ENCODE measurements at places on chromosomes 12 and 14.
A peak's percentile ranks its signal among the peaks of the same experiment; 100 is the strongest.

DNA sequence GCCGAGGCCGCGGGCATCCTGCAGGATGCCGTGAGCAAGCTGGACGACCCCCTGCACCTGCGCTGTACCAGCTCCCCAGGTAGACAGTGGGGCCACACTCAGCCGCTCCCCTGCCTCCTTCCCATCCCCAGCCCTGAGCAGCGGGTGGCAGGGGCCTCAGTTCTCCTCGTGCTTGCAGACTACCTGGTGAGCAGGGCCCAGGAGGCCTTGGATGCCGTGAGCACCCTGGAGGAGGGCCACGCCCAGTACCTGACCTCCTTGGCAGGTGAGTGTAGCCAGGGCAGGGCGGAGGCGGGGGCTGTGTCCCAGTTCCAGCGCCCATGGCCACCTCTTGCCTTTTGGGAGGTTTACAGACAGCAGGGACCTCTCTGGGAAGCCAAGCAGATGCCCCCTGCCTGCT lies 22.9 kb downstream of the HIP1R start:
- DNase-seq: no peak

- no peak for DNase-seq
Measured at GRCh38 chr14:72649603-72650227, 244.2 kb downstream of the DPF3 start.

DNA sequence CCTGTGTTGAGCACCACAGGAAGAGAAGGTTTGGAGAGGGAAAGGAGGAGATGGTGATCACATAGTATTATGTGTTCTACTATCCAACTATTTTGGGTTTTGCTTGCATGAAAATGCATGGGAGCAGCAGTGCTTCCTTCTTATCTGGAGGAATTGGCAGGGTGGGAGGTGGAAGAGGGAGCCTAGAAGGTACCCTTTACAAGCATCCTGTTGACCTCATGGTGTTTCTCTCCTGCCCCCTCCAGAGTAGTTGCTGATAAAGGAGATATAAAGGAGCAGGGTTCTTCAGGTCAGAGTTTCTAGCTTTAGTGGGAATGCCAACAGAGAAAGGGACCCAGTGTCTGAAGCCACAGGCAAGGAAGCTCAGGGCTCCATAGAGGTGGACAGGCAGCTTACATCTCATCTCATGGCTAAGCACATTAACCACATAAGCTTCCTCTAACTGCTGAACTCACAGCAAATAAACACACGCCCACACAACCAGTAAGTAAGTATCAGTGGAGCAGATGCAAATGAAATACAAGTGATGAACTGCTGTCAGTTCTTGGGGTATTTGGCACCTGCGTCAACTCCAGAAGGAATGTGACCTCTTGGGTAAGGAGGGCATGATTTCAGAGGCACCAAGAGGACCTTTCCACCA lies 174.2 kb upstream of the SLC38A2 start:
- DNase-seq: peak; percentile 7

- DNase-seq: no peak
Measured at GRCh38 chr12:46764005-46764404, 61.8 kb downstream of the SLC38A4 start.

DNA sequence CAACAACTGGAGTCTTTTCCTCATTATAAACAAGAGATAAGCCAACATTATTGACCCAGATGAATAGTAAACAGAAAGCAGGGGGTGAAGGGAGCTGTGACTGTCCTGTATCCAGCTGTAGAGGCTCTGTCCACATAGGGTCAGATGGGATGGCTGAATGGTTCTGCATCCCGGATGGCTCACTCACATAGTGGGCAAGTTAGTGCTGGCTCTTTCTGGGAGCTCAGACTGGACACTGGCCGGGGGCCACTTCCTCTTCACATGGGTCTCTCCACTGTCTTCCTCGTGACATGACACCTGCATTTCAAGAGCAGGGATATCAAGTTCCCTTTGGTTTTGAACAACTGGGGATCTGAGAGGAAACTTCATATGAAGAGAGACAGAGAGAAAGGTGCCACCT lies 969.6 kb upstream of the TMEM132C start:
- DNase-seq: no peak

- DNase-seq: no peak
Measured at GRCh38 chr14:75426332-75427125, 1.3 kb upstream of the JDP2 start.

DNA sequence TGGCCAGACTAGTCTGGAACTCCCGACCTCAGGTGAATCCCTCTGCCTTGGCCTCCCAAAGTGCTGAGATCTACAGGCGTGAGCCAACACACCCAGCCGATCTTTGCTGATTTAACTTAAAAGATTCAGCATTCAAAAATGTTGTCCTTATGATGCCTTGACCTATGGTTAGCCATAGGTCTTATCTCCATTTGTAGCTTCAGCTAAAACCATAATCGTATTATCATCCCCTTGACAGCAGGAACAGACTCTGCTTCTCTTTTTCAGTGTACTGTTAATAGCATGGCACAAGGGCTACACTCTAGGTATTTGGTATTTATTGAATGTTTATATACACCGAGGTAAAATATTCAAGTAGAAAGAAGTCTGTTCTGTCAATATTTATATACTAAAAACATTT lies 15.3 kb downstream of the CCDC62 start:
- no peak for DNase-seq

- no peak for DNase-seq
Measured at GRCh38 chr14:79332504-79333197, 878.7 kb downstream of the DIO2 start.

DNA sequence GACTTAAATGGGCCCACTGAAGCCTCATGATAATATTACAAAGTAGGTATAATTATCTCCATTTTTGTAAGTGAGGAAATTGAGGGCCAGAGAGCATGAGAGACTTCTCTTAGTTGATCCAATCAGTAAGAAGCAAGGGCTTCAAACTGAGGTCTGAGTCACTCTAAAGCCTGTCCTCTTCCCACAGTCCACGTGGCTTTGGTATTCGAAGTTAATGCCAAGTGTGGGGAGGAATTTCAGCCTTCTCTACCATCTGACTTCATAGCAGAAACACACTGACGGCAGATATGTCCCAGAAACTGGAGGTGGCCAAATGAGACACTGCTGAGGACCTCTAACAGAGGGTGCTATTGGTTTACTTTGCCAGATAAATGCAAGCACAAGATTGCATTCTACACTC lies 114.4 kb upstream of the OVCH1 start:
- no peak for DNase-seq

- DNase-seq: peak; percentile 5
Measured at GRCh38 chr12:85468356-85469157, 188.5 kb downstream of the ALX1 start.
